ENCODE measurements at places on chromosomes 6 and 20.

DNA sequence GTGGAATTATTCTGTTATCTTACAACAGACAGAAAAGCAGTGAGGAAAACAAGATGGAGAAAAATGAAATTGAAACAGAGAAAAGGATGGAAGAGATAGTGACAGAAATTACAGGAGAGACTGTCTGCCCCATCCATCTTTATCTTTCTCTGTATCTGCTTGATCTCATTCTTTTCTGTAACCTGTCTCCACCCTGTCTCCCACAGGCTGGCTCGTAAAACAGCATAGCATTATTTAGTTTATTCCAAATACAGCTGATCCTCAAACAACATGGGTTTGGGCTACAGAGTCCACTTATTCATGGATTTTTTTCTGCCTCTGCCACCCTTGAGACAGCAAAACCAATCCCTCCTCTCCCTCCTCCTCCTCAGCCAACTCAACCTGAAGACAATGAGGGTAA is 482.3 kb upstream of the JARID2 start:
- DNase-seq: no peak

DNA sequence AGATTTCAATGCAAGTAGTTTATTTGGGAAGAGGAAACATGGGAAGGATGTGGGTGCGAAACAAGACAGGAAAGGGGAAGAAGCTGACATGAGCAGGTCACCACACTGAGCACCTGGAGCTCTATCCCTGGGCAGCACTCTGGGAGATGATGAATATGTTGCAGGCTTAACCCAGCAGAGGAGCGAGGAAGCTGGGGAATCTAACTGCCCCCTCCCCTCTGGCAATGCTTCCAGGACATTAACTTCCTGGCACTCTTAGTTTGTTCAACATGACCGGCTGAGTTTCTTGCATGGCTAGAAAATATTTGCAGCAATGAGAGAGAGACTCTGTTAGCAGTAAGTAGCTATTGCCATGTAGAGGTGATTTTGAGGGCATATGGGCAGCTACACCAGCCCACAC is 4.9 kb upstream of the ADA start:
- DNase-seq: no peak

DNA sequence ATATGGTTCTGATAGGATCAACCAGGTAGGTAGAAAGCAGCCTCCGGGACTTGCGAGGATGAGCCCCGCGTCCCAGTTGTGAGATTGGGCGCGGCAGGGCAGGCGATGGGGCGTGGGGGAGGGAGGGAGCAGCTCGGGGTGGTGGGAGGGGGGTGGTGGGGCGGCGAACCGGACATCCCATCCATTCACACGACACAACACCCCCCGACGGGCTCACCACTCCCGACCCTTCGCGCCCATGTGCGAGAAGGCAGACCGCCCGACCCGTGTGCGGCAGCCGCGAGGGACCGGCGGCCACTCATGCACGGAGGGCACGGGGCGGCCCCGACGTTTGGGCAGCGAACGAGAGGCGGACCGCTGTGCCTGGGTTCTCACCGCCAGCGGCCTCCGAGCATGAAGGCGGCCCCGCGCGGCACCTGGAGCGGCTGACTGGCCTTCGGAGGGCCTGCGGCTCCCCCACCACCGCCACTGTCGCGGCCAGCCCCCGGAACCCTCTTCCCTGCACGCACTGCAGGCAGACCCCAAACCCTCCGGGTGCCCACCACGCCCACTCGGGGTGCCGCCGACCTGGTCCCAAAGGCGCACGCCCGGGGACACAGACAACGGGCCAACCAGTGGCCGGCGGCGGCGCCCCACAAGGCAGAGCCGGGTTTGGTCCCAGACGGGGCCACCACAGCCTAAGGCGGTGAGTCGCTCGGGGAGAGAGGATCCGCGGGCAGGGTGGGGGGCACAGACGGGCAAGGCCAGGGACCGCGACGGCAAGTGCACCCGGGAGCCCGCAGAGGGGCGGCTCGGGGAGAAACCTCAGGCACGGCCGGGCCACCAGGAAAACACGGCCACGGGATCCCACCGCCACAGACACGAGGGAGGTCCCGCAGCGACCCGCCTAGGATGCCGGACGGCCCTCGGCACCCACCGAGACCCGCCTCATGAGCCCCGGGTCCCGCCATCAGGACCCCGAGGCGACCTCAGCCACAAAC is 769.2 kb upstream of the DEFB115 start:
- no peak for DNase-seq

- DNase-seq: no peak
Measured at GRCh38 chr6:100167585-100167984, 173.6 kb upstream of the MCHR2 start.

DNA sequence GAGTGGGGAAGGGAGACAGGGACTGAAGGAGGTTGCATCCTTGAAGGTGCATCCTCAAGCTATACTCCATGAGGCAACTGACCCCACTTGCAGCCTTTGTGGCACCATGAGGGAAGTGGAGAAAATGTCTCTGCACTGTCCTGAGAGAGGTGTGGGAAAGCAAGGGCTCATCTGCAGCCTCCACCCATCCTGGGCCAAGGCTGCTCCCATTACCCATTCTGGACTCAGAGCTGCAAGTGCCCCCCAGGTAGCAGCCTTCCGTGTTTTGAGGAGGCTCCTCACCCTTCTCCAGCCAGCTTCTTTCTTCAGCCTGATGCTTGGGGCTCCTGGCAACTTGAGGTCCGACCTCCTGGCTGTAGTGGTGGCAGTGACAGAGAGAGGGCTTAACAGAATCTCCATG is 294.6 kb downstream of the CDH26 start:
- no peak for DNase-seq

- DNase-seq: no peak
Measured at GRCh38 chr6:158043586-158044524, 62.2 kb downstream of the SYNJ2 start.

- no peak for DNase-seq
Measured at GRCh38 chr6:31784098-31784925, 7.2 kb upstream of the VWA7 start.

DNA sequence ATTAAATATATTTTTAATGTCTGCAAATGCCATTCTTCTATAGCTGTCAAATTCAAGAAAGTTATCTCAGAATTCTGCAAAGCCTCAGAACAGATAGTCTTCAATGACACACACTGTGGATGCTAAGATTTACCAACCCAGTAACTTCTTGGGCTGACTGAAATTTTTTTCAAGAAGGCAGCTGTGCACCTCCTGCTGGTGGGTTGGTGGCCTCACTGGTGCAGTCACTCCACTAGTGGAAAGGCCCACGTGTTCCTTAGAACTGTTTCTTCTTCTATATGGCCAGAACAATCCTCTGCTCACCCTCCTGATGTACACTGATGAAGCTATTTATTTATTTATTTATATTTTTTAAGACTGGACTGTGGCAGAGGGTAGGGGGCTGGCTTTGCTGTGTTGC is 28.1 kb upstream of the MTCL3 start:
- no peak for DNase-seq

GRCh38 chr20:20712004-20712473 is 405 bp downstream of the RALGAPA2 start:
- no peak for DNase-seq

All from stimulated activated CD4-positive, alpha-beta T cell treated with anti-CD3 and anti-CD28 coated beads, Interleukin-4, amount 100 ng/mL, for 48 hours (primary cell).